ENCODE measurements at places on chromosomes 5 and 9. TPM values are rescaled to one million over a fixed set of nuclear protein-coding genes. Genes with fewer than 3 reads are reported as not detected.

F2RL2 gene
- 1.6 TPM for total RNA-seq

BASP1 gene
- 0.23 TPM for total RNA-seq

GPX8 gene
- total RNA-seq, result 7.6 TPM

IL5 gene
- total RNA-seq, result not detected

CCL21 gene
- total RNA-seq, result 1.9 TPM

GBA2 gene
- 40.6 TPM for total RNA-seq

GRM6 gene
- not detected for total RNA-seq

GRCh38 chr5:177526791-177527190, 10.0 kb upstream of the DDX41 start:
- no peaks in the 10 kb centered on the region for H3K4me1 ChIP-seq
- H3K27ac ChIP-seq, result no peak overlapping the region
- H3K36me3 ChIP-seq, result peaks cover 3% of the 10 kb centered on the region
- no peak for DNase-seq
- no peak overlapping the region for H3K4me3 ChIP-seq

DNA sequence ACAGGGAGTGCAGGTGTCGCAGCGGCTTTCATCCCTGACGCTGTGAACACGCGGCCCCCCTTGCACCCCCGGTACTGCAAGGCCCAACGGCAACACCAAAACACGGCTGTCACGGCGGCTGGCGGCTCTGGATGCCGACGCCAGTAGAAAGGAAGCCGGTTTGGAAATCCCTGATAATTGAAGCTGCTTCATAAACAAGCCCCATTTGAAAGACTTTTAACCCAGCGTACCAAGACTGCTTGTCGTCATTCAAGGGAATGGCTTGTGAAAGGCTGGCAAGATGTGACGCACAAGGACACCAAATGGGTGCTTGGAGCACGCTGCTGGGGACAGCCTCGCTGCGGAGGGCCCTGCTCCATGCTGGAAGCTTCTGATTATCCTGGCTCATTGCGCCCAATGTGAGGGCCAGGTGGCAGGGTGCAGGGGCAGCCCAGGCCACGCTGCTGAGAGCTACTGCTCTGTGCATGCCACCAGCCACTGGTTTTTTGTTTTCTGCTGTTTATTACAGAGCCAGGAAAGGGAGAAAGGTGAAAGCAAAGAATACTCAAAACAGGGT, 63.1 kb downstream of the GTF3C4 start:
- H3K4me1 ChIP-seq, result no peaks in the 10 kb centered on the region
- no peak overlapping the region for H3K27ac ChIP-seq

DNA sequence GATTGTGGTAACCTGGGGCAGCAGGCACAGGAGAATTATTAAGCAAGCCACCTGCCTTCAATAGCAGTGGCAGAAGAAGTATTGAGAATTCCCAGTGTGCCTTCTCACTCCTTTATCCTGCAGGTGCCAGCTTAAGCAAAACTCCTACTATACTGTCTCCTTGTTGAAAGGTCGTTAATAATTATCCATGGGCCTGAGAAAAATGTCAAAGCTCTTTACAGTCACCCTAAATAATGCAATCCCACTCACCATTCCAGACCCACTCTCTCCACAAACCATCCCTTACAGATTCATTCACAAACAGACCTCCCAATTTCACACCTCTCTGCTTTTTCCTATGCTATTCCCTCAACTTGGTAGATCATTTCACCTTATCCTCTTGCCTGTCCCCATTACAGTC, 161.5 kb upstream of the TRIM32 start:
- H3K27me3 ChIP-seq, result no peaks in the 10 kb centered on the region
- no peak overlapping the region for H3K27ac ChIP-seq
- no peak overlapping the region for H3K4me3 ChIP-seq
- H3K36me3 ChIP-seq, result no peaks in the 10 kb centered on the region
- no peaks in the 10 kb centered on the region for H3K4me1 ChIP-seq

- DNase-seq, result no peak
- no peaks in the 10 kb centered on the region for H3K36me3 ChIP-seq
- no peak overlapping the region for H3K4me3 ChIP-seq
- no peak overlapping the region for H3K27ac ChIP-seq
These were observed 26.4 kb upstream of the UGT3A1 start for GRCh38 chr5:36017622-36018021.

- no peak for DNase-seq
- no peaks in the 10 kb centered on the region for H3K36me3 ChIP-seq
- H3K4me3 ChIP-seq, result peak overlapping the region; percentile 96
- no peaks in the 10 kb centered on the region for H3K27me3 ChIP-seq
- H3K4me1 ChIP-seq, result no peaks in the 10 kb centered on the region
- no peak overlapping the region for H3K27ac ChIP-seq
These were observed 817 bp downstream of the GAPVD1 start for GRCh38 chr9:125262294-125262991.

DNA sequence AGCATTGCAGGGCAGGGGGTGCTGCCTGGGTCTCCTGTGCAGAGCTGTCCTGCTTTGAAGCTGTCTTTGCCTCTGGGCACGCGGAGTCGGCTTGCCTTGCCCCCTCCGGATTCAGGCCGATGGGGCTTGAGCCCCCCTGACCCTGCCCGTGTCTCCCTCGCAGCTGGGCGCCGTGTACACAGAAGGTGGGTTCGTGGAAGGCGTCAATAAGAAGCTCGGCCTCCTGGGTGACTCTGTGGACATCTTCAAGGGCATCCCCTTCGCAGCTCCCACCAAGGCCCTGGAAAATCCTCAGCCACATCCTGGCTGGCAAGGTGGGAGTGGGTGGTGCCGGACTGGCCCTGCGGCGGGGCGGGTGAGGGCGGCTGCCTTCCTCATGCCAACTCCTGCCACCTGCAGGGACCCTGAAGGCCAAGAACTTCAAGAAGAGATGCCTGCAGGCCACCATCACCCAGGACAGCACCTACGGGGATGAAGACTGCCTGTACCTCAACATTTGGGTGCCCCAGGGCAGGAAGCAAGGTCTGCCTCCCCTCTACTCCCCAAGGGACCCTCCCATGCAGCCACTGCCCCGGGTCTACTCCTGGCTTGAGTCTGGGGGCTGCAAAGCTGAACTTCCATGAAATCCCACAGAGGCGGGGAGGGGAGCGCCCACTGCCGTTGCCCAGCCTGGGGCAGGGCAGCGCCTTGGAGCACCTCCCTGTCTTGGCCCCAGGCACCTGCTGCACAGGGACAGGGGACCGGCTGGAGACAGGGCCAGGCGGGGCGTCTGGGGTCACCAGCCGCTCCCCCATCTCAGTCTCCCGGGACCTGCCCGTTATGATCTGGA, 2.7 kb downstream of the CEL start:
- no peaks in the 10 kb centered on the region for H3K36me3 ChIP-seq
- peak overlapping the region; percentile 49 for H3K4me3 ChIP-seq
- H3K27me3 ChIP-seq, result no peaks in the 10 kb centered on the region

- no peak overlapping the region for H3K4me3 ChIP-seq
- H3K27me3 ChIP-seq, result no peaks in the 10 kb centered on the region
- no peaks in the 10 kb centered on the region for H3K4me1 ChIP-seq
- H3K36me3 ChIP-seq, result no peaks in the 10 kb centered on the region
- no peak for DNase-seq
- no peak overlapping the region for H3K27ac ChIP-seq
These were observed 17.8 kb upstream of the BRD3 start for GRCh38 chr9:134085674-134086073.

- no peaks in the 10 kb centered on the region for H3K36me3 ChIP-seq
- peak; percentile 38 for DNase-seq
- no peak overlapping the region for H3K27ac ChIP-seq
- no peaks in the 10 kb centered on the region for H3K27me3 ChIP-seq
These were observed 223.2 kb downstream of the CACNA1B start for GRCh38 chr9:138100711-138101350.

DNA sequence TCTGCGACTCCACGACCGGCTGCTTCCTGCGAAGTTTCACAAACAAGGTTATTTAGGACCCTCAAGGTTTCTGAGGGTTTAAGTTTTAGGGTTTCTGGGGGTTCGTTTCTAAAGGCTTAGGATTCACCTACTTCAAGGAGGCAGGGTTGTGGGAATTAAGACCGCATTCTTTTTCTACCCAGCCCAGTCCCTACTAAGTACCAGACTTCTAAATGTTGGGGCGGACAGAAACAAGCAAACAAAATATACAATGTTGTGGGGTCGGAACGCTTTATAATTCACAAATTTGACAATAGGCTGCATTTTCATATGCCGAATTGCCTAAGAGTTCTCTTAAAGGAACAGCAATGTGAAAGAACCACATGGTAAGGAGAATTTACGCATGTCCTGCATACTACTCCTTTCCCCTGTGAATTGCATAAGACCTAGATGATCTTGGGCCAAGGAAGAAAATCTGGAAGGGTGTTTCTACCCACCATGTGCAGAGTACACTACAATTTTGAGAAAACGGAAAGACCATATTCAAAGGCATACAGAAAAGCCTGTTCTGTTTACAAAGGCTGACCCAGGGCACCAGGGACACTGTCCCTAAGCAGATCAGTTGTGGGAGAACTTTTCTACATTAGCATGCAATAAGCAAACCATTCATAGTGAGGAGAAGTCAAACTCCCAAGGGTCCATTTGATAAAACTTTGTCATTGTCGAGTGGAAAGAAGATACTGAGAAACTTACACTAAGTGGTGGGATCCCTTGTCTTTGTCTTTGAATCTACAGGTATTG, 457.3 kb downstream of the RAB3C start:
- DNase-seq, result no peak
- no peak overlapping the region for H3K27ac ChIP-seq

- no peaks in the 10 kb centered on the region for H3K27me3 ChIP-seq
- H3K4me1 ChIP-seq, result no peaks in the 10 kb centered on the region
- H3K27ac ChIP-seq, result no peak overlapping the region
- DNase-seq, result no peak
- H3K4me3 ChIP-seq, result no peak overlapping the region
These were observed 52.3 kb downstream of the ACER2 start for GRCh38 chr9:19461135-19461534.

- no peak overlapping the region for H3K4me3 ChIP-seq
- H3K27ac ChIP-seq, result no peak overlapping the region
- H3K4me1 ChIP-seq, result no peaks in the 10 kb centered on the region
- no peaks in the 10 kb centered on the region for H3K36me3 ChIP-seq
- DNase-seq, result no peak
These were observed 31.2 kb upstream of the CLPTM1L start for GRCh38 chr5:1375871-1376810.

- no peak overlapping the region for H3K27ac ChIP-seq
- H3K4me3 ChIP-seq, result no peak overlapping the region
- no peaks in the 10 kb centered on the region for H3K36me3 ChIP-seq
- DNase-seq, result no peak
- H3K27me3 ChIP-seq, result no peaks in the 10 kb centered on the region
- H3K4me1 ChIP-seq, result no peaks in the 10 kb centered on the region
These were observed 343.6 kb downstream of the CSNK1G3 start for GRCh38 chr5:123855609-123856008.

All from pancreas (tissue), 10 donors.